ENCODE measurements at places on chromosomes 5 and 9.

DNA sequence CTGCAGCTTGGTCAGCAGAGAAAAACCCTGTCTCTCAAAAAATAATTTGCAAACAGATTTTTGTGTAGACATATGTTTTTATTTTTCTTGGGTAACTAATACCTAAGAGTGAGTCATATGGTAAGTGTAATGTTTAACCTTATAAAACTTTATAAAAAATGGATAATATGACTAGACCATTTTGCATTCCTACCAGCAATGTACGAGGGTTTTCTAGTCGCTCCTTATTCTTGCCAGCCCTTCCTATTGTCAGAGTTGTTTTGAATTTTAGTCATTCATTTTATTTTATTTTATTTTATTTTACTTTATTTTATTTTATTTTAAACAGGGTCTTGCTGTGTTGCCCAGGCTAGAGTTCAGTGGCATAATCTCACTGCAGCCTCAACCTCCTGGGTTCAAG is 37.8 kb downstream of the RABGAP1 start:
- no peak for DNase-seq

- DNase-seq, result no peak
Observed at GRCh38 chr5:13740471-13740870, 204.0 kb downstream of the DNAH5 start.

- no peak for DNase-seq
Observed at GRCh38 chr9:89776795-89777525, 172.1 kb downstream of the GADD45G start.

GRCh38 chr5:33105521-33105941 is 335.2 kb upstream of the TARS1 start:
- DNase-seq, result no peak

- no peak for DNase-seq
Observed at GRCh38 chr5:67283988-67284487, 87.4 kb upstream of the CD180 start.

DNA sequence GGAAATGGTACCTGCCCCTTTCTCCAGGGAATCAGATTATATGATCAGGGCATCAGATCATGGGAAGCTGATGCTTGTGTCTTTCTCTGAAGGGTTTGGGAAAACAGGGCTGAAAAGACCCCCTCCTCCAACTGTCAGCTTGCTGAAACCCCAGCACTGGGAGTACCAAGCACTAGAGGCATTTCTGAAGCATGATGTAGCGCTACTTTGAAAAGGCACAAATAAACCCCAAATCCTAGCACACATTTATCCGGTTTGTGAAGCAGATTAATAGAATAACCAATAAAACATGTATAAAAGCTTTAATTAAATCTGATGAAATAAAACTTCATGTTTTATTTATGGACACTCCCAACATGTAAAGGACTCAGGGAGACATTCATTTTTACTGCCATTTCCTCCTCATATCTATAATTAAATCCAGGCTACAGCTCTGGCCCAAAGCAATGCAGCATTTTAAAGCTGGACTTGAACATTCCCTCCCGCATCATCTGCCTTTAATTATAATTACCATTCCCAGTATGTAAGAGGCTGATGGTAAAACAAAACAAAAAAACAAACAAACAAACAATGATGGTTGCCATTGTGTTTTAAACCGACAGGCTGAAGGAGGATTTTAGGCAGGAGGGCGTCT is 298.2 kb upstream of the RFX3 start:
- DNase-seq, result no peak

GRCh38 chr5:42301349-42301748 is 121.9 kb upstream of the GHR start:
- DNase-seq, result no peak

GRCh38 chr9:89549031-89549644 is 51.2 kb upstream of the SEMA4D start:
- DNase-seq, result peak; percentile 81

GRCh38 chr5:133357758-133358157 is 254.6 kb downstream of the FSTL4 start:
- DNase-seq, result no peak

- DNase-seq, result no peak
Observed at GRCh38 chr5:81698813-81699212, 52.1 kb downstream of the SSBP2 start.

- peak; percentile 7 for DNase-seq
Observed at GRCh38 chr9:16179566-16179965, 626.7 kb downstream of the CCDC171 start.

DNA sequence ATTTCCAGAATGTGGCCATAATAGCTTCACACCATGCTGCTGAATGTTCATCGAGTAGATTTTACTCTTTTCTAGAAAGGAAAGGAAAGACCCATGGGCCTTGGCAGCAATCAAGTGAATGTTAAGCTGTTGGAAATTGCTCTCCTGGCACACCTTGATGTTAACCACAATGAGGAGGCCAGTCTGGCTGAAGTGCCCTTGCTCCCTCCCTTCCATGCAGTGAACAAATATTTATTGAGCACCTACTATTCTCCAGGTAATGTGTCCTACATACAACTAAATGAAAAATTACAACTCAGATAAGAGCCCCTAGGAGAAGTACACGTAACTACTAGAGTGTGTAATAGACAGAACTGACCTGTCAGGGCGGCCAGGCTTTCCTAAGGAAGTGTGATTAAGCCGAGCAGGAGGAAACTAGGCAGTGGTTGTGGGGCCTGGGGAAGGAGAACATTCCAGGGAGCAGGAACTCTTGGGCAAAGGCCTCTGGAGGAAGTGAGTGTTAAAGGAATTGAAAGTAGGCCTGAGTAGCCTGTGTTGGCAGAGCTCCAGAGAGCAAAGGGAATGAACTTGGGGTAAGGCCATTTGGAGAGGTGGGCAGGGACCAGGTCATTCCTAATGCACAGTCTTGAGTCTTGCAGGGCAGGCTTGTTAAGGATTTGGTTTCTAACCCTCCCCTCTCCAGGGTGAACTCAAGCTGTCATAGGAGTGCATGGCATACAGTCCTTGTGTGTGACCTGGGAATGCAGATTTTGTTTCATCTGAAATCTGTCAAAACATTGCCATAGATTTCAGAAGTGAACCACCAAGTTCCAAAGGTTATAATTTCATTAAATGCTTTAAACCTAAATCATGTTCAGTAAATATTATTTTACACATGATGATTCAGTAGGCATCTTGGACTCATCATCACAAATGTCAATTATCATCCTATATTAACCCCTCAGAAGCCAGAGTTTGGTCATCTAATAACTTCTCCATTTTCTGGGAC is 9.0 kb upstream of the ZSWIM6 start:
- DNase-seq, result no peak

DNA sequence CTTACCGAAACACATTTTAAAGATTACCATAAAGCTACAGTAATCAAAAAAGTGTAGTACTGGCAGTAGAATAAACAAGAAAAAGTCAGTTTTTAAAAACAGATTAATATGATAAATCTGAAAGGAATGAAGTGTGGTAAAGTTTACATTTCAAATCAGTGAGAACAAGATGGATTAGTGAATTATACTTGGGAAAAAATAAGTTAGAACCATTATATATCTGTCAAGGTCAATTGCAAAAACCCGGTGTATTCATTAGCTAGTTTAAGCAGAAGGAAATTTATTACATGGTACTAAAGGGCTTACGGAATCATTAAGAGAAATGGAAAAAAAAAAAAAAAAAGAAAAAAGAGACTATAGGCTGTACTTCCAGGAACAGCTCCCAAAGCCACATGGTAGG is 164.3 kb downstream of the MUSK start:
- DNase-seq, result no peak

DNA sequence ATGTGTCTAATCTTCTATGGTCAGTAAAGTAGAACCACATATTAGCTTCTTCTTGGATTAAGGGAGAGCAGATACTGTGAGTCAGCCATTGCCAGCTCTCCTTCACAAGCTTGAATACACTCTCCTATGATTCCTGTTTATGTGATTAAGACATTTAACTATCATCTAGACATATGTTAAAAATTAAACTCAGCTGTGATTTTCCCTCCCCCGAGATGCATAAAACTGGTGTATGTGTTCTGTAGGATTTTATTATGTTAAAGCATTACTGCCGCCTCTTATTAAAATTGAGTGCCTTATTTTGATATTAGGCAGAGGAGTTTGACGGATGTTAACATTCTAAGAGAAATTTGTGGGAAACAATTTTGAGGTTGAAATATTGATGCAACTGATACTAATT is 114.6 kb downstream of the ACTBL2 start:
- DNase-seq, result no peak

DNA sequence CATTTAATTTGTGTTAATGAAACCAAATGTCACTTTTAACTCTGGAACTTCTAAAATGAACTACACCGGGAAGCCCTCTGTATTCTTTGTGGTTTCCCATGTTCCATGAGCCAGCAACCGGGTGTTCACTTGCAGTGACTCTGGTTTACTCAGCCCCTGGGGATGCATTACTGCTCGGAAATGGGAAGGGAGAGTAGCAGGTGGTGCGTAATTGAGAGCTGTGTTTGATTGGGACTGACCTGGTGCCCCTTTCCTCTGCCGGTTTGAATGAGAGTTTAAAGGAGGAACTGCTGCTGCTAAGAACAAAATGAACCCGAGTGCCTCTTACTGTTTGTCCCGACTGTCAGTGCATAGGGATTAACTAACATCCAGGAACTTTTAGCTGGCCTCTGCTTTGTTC is 100.1 kb upstream of the DHFR start:
- DNase-seq, result peak; percentile 44

DNA sequence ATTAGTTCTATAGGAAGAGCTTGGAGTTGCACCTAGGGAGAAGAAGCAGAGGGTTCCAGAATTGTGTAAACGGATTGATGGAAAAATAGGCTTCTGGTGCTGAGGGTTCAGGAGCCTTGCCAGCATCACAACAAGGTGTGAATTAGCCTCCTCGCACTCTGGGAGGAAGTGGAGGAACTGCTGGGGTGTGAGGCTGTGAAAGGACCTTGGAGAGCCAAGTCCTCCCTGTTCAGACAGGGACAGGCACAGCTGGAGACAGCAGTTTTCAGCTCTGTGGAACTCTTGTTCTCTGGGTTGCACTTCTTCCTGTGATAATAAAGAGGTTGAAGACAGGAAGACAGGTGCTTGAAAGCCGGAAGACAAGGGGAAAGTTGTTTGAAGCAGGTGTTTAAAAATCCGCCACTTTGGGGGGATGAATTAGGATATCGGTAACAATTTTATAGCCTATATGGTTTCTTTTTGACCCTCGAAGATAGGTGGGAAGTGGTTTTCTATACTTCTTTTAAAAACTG is 22.6 kb downstream of the DAPK1 start:
- DNase-seq, result no peak

DNA sequence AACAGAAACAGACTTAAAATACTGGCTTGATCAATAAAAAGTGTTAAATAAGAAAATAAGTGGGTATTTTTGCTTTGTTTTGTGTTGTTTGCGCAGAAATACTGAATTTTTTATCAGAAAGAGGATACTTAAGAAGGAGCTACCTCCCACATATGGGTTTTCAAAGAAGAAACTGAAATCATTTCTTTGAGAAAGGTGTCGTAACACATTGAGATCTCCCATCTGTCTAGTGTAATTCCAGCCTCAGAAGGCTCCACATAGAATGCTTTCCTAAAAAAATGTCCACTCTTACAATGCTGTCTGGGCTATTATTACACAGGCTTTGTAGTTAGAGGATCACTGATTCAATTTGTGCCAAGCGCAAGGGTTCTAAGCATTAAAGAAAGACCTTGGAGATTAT is 226.2 kb downstream of the EPB41L4A start:
- no peak for DNase-seq

GRCh38 chr5:176132471-176133288 is 105.5 kb upstream of the SIMC1 start:
- DNase-seq, result no peak
